ENCODE measurements at places on chromosomes 1 and 21.

DNA sequence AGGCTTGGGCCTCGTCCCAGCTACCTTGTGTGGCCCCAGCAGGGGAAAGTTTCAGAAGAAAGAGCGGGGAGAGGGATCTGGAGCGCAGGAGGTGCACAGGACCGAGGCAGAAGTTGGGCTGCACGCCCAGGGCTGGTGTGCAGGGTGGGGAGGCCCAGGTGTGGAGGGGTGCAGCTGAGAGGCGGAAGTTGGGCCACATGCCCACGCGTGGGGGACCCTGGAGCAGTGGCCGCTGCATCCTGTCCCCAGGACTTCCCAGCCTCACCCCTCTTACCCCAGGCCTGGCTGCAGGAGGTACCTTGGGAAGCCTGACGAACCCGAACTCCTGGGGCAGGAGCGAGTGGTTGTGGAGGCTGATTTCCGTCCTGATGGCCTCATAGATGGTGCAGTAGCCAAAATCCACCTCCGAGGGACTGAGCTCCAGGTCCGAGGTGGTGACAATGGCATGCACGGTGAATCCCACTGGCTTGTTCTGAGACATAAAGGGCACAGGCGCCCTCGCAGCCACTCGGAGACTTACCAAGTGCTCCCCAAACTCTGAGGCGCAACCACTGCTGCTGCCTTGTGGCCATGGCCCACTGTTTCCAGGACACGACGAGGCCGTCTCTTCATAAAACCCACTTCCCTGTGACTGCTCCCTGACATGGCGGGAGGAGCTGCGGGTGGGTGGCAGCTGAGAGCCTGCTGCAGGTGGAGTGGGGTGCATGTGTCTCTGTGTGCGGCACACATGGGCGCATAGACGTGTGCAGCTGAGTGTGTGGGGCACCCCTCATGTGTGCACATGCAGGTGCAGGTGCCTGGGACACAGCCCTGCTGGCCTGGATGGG is 20.4 kb upstream of the TMEM52 start:
- no peak for DNase-seq

DNA sequence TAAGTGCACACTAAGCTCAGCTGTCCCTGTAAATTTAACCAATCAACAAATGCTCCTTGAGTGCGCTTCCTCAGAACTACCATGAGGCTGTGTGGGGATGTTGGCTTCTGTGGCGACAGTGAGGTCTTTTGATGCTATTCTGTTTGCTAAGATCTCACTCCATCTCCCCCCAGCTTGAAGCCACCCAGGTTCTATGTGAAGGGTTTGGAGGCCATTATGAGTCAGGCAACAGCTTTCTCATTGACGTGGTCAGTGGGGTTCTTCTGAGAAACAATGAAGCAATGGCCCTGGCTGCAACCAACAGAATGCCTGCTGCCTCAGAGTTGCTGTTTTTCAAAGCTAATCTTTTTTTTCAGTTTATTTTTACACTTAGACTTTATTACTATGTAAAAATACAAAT is 205.5 kb downstream of the PTBP2 start:
- DNase-seq = no peak

DNA sequence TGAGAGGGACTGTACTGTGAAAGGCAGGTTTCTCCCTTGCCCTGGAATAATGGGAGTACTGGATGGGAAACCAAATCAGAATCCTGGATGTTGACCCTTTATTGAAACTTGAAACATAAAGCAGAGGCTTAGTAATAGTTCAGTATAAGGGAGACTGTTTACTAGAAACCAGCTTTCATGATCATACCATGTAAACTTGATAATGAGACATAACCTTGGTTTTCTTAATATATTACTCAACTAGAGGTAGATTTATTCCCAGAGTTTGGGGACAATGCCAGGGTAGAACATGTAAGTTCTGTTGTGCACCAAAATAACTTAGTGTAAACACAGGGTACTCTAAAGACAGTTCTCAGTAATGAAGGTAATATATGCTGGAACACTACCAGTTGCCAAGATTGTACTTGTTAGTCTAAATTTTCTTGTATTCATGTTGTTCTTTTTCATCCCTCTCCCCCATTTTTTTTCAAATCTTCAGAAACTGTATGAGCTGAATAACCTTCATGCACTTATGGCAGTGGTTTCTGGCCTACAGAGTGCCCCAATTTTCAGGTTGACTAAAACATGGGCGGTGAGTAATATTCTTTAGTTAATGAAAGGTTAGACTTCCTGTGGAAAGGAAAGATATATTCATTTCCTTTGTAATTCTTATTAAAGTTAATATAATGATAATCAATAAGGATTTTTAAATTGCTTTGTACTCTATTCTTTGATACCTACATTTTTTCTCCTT is 49.6 kb downstream of the ANGPTL1 start:
- no peak for DNase-seq

DNA sequence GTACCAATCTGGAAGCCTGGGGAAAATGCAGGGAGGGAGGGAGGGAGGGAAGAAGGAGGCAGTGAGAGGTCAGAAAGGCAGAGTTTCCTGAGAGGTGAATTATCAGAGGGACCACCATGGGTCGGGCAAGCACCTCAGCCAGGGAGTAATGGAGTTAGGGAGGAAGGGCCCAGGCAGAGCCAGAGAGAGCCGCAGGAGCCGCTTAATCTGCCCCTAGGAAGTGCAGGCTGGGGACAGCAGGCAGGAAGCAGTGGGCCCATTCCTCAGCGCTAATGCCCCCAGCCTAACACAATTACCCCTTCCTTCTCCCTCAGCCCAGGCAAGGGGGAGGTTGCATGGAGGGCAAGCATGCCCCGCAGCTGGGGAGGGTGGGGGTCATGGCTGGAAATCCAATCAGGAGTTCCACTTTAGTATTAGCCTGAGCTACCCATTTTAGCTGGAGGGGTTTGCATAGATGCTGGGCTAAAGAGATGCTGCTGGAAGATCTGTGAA is 109.0 kb downstream of the TMEM53 start:
- DNase-seq = no peak

- DNase-seq = no peak
Observed at GRCh38 chr1:7587108-7587772, 183.9 kb upstream of the VAMP3 start.

- DNase-seq = no peak
Observed at GRCh38 chr1:18712252-18712600, 81.6 kb downstream of the PAX7 start.

- DNase-seq = no peak
Observed at GRCh38 chr21:26067836-26068594, 102.6 kb downstream of the APP start.

DNA sequence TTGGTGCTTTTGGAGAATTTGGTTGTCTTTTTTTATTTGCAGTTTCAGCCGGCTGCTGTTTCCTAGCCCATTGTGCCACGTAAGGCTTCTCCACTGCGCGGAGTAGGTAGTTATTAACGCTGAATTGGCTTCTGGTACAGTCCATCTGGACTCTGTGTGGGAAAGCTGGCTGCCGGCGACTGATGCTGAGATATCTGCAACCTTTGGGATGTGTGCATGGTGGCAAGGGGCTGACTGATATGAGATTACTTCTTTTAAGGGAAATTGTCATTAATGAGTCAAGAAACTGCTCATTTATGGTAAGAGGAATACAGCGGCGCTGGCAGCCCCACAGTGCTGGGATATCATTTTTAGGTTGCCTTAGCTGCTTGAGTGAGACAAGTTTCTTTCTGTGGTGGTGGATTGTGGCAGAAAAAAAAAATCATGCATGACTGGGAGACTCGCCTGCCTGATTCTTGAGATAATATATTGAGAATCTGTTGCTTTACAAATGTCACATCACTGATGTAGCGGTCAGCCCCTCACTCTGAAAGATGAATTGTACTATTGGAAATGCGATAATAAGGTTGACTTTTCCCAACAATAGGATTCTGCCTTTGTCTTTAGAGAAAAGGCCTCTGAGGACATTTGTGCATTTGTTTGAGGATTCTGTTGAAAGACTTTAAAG is 2.5 kb upstream of the ELAVL4 start:
- no peak for DNase-seq

DNA sequence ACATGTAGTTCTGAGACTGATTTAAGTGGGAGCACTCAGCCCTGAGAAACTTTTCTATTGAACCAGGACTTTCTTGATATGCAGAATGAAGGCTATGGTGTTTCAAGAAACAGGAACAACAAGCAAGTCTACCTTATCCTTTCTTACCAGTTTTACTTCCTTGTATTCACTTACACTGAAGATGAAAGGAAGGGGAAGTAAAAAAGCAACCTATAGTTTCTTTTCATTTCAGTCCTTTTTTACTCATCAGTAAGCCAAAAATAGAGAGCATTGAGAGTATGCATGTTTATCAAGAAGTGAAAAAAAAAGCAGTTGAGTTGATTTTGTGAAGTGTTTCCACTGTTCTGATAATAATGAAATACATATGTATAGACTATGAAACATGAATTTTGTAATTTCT is 1010.3 kb downstream of the AMY1C start:
- DNase-seq = no peak

DNA sequence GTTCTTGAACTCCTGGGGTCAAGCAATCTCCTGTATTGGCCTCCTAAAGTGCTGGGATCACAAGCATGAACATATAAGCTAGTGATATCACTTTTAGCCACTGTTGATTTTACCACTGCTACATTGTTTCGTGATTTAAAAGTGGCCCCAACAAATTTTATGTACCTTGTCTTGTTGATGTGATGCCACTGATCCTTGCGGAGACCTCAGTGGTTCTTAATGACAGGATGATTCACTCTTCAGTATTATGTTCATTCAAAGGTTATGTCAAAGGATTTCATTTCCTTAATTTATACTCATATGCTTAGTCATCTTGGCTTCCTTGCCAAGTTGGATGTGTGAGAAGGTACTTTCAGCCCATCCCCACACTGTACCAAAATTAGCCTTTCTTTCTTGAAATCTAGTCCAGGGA is 12.1 kb downstream of the PRKACB start:
- DNase-seq = no peak

GRCh38 chr21:38570596-38570995 is 72.3 kb upstream of the ERG start:
- no peak for DNase-seq

GRCh38 chr1:156690675-156691036 is 13.4 kb upstream of the NES start:
- DNase-seq = no peak

GRCh38 chr21:40471103-40471502 is 375.9 kb downstream of the DSCAM start:
- no peak for DNase-seq

DNA sequence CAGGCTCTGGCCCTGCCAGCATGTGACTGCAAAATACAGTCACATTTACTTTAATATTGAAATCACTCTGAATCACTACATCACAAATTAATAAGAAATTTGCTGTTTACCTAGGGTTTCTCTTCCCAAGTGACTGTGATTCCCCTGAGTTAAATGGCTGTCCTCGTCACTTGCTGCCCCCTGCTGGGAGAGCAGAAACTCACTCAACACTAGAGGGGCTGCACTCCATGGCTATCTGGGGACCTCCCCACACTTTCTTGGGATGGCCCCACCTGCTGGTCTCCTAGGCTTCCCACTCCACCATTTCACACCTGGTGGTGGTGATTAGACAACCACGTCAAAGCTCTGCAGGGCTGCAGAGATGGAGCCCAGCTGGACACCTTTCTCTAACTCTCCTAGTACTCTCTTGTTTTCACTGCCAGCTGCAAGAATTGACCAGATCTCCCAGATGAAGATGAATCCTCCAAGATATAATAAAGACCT is 63.4 kb downstream of the CD2 start:
- peak; percentile 65 for DNase-seq
